HFF-Myc (cell line): ENCODE measurements at places on chromosomes 16 and 17.

- DNase-seq, result no peak
Measured at GRCh38 chr17:10631048-10631700, 25.9 kb downstream of the MYH3 start.

DNA sequence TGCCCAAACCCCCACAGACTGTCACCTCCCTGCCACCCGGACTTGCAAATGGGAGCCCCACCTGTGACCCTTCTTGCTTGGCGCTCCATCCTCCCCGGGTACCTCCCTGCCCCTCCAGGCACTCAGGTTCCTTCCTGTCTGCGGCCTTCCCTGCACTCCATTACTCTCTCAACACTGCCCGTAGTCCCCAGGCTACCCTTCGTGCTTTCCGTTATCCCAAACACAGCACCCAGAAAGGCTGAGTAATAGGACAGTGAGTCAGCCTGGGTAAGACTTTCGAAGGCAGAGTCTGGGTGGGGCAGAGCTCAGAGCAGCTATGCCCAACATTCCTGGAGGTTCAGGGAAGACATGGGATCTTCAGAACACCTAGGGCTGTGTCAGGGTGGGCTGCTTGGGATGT lies 16.6 kb upstream of the C16orf74 start:
- DNase-seq, result no peak

DNA sequence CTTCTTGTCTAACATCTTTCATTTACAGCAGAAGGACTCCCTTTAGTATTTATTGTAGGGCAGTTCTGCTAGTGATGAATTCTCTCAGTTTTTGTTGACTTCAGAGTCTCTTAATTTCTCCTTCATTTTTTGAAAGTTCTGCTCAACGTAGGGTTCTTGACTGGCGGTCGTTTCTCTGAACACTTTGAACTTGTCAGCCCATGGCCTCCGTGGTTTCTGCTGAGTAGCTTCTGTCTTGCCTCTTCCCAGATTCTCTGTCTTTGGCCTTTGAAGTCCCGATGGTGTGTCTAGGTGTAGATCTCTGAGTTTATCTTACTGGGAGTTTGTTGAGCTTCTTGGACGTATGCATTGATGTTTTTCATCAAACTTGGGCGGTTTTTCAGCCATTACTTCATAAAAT lies 13.4 kb downstream of the GAA start:
- DNase-seq, result no peak

DNA sequence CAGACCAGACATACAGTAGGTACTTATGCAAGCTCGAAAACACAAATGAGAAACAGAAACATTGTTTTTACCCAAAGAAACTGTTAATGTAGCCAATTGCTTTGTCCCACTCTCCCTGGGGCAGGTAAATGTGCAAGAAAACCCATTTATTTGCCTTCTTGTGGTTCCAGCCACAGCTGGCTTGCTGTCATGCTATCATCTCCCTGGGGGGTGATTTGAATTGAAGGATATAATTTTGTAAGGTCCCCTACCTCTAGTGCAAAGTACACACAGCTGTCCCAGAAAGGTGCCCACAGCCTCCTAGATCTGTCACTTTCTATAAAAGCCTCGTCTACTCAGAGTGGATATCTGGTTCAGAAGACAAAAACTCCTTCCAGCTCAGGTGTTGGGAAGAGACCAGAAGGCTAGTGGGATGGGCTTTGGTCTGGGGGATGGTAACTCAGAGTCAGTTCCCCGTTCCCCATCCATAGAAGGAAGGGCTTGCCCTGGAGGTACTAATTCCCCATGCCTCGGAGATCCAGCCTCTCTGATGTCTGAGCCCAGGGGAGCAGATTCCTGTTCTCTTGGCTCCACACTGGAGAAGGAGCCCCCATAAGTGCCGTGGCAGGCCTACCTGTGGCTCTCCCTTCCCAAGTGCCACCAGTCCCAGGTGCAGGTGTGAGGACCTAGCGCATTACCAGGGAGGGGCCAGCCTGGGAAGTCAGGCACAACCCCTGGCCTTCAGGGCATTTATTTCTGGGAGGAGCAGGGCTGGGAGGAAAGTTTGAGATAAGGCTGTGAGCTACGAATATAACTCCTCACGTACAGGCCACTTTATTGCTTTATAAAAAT lies 2.4 kb upstream of the PRR15L start:
- DNase-seq, result no peak

DNA sequence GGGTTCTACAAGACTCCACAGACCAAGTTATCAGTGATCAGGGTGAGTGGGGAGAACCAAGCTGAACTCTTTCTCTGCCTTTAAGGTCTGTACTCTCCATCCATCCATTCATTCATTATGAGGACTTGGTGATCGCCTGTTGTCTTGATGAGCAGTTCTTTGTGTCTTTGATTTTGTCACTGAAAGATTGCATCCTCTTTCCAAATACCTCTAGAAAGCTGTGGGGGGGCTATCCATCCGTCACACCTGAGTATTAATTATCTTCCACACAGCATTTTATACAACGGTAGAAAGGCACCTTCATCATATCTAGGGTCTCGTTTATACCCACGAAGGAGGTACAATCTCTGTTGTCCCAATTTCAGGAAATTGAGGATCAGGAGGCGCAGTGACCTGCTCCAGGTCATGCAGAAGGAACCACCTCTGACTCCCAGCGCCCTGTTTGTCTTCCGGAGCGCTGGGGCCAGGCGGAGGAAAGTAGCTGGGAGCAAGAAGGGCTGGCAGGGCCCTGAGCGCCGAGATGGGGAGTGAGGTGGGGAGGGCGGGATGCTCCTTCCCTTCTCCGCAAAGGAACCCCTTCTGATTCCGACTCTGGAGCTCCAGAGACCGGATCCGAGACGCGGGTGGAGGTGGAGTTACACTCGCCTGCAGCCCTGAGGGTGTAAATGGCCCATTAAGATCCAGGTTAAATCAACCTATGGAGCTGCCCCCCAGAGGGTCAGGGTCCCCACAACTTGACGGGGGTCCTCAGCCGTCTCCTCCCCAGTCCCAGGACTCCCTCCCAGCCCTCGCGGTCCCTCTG lies 605 bp upstream of the ABAT start:
- no peak for DNase-seq

GRCh38 chr16:73172241-73172972 lies 124.5 kb upstream of the ZFHX3 start:
- DNase-seq, result peak; percentile 99

- no peak for DNase-seq
Measured at GRCh38 chr17:48471817-48472410, 41.9 kb upstream of the SKAP1 start.

DNA sequence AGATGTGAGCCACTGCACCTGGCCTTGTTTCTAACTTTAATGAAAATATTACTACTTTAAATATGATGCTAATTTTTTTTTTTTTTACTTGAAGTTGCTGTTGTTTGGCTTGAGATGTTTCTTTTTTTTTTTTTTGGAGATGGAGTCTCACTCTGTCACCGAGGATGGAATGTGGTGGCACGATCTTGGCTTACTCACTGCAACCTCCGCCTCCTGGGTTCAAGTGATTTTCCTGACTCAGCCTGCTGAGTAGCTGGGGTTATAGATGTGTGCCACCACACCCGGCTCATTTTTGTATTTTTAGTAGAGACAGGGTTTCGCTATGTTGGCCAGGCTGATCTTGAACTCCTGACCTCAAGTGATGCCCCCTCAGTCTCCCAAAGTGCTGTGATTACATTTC lies 23.6 kb downstream of the IGSF6 start:
- no peak for DNase-seq
